ENCODE measurements at places on chromosomes 6 and 20. TPM values are rescaled to one million over a fixed set of nuclear protein-coding genes. Genes with fewer than 3 reads are reported as not detected.

Gene PDYN
- not detected for polyA plus RNA-seq

Gene GPX5
- polyA plus RNA-seq = not detected

Gene RALY
- polyA plus RNA-seq = 107 TPM

DNA sequence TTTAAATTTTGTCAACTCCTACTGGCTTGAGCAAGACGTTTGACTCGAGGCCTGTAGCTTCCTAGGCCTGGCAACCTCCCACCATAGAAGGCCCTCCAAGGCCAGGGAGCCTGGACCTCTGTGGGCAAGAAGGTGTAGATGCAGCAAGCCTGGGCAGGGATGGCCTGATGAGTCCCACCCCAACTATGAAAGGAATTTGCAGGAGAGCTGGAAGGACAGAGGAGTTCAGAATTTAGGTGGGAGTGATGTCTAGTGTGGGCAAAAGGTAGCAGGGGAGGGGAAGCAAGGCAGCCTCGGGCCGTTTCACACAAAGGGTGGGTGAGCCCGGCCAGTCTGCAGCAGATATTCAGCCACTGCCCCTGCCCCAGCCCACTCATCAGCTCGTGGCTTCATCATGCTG, 245.2 kb downstream of the CDH26 start:
- DNase-seq = peak; percentile 38

DNA sequence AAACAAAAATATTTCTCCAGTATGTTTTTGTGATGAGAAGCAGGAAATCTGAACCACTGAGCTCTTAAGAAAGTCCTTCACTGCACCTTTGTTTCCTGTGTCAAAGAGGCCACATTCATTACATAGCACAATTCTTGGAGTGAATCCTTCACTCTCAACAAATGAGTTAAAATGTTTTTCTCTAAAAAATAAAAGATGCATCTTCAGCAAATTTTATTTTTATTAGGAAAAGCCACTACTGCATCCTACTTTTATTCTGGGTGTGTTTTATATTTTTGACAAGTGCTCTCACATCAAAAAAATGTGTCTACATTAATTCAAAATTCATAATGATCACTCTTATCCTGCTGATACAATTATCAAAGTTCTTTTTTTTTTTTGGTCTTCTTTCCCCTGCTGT, 76.3 kb downstream of the PLCB4 start:
- no peak for DNase-seq

- DNase-seq = no peak
Observed at GRCh38 chr6:88141561-88142296, 24.4 kb downstream of the CNR1 start.

DNA sequence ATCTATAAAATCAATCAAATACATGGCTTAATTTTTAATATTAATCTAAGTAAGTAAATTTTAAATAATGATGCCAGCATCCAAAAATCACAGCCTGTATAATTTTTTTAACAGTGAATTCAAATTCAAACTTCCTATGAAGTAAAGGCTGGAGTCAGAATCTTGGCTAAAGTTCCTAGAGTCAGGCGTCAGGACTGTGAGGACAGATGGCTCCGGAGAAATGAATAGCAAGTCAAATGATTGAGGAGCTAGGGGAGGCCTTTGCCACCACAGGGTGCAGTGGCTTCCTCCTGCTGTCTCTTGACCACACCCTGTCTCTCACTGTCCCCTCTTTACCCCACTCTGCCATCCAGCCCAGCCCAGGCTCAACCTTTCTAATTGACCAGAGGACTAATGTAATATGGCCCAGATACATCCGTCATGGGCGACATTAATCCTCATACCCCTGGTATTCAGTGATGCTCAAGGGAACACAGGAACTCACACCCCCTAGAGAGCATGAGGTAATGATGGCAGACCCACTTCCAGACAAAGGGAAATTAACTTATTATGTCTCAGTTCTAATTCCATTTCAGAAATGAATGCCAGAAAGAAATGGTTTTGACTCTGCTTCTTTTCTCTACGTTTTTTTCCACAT, 53.4 kb downstream of the OPRM1 start:
- DNase-seq = no peak

DNA sequence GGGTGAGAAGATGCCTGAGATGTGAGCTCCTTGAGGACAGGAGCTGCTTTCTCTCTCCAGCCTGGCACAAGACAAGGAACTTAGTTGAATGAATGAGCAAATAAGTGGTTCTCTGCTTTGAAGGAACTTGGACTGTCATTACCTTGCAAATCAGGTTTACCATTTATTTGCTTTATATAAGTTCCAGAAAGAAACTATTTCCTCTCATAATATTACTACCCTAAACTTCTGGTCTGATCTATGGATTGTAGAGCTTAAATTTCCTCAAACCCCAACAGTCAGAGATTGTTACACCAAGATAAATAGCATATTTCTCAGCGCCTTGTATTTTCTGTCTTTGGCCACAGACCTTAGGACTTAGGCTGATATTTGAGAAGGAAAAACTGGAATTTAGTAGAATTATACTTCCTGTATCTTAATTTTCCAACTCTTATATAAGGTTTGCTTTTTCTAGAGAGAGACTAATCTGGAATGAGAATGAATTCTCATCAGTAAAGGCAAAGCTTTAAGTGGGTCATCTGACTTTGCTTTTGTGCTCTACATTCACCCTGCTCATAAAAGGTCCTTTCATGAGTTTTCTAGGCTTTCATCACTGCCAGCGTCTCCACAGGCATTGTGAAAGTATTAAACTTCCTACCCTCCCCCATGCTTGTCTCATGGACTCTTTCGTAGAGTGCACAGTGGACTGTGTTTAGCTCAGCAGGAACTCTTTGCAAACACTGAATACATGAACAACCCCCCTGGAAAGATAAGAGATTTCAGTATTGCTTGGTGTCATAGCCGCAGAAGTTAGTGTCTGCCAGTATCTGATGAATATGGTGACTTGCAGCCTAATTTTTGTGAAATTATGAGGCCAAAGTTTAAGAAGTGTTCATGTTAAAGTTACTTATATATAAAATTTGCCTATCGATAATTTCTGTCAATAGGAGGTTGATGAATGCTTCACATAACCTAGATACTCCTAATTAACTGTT, 74.0 kb downstream of the PTPRA start:
- no peak for DNase-seq

GRCh38 chr20:62437927-62438326, 10.6 kb upstream of the RBBP8NL start:
- no peak for DNase-seq

DNA sequence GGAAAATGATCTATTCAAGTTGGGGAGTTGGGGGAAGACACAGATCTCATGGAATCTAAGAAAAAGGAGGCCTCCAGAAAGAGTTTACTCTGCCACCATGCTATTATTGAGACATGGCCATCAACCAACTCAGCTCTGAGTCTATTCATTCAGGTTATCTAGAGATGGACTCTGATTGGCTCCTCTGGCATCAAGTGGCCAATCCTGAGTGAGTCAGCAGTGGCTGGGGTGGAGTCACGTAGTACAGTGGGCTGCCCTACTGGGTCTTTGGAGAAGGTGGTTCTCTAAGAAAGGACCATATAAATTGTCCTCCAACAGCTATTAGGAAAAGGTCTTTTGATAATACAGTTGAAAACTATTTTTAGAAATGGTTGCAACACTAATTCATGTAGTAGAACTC, 42.1 kb downstream of the LYRM2 start:
- no peak for DNase-seq

DNA sequence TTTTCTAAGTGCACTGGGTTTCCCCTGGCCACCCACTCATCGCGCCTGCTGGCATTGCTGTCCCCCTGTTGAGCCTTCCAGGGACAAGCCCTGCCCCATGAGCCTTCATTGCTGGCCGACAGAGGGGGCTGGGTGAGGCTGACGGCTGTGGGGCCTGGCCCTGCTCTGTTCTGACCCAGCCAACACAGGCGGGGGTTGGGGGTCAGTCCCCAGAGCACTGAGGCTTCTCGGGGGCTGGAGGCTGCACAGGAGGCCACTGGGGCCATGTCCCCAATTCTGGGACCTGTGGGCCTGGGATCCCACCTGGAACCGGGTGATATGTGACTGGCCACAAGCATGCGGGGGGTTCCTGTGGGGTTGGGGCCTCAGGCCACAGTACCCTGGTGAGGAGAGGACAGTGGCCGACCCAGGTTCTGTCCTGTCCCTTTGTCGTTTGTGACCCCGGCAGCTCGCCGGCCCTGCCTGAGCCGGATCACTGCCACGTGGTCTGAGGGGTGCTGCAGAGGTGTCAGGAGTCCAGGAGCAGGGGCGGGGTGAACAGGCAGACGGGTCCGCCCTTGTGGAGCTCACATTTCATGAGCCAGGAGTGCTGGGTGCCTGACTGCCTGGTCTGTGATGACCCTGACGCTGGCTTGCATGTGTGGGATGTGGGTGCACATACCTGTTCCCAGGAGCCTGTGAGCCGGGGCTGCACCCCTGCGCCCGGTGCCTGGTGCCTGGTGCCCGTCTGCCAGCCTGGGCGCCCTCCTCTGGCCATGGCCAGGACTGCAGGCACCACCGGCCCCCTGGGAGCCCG, 2.1 kb upstream of the COL20A1 start:
- DNase-seq = no peak

GRCh38 chr6:28474441-28475219, 31.3 kb upstream of the ZSCAN23 start:
- peak; percentile 77 for DNase-seq

DNA sequence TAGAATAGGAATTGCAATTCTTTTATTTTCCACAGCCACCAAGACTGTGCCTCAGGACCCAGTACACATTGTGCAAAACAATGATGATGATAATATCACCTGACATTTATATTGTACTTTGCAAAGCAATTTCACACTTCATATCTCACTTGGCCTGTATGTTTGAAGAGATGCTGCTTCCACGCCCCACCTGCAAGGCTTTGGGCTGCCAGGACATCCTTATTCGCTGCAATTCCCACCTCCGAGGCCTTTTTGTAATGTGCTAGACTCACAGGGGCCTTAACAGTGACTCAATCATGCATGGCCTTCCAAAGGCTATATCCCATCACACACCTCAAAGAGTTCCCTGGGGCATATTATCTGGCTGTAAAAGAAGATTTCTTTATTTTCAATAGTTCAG, 200.9 kb downstream of the MYLK4 start:
- no peak for DNase-seq

- DNase-seq = no peak
Observed at GRCh38 chr6:133093956-133094355, 147.2 kb upstream of the EYA4 start.
